ENCODE measurements at places on chromosomes 16 and 17.

- no peak for DNase-seq
Measured at GRCh38 chr17:72175263-72175662, 54.4 kb downstream of the SOX9 start.

- no peak for DNase-seq
Measured at GRCh38 chr17:64938925-64939474, 19.7 kb upstream of the LRRC37A3 start.

DNA sequence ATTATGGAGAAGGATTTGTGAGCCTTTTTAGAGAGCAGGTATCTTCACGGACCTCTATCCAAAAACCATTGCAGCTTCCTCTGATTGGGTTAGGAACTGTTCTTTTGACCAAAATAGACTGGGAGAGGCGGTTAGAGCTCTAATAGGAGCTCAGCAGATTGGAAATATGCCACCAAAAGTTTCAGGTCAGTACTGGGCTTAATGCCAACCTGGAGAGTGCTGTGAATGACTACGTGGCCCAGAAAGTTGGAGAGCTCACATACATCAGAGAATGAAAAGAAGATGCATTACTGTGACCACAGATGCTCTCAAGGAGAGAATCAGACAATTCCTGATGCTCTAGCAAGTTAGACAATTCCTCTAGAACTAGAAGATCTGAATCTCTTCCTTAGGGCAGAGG, 86.5 kb downstream of the ABCA8 start:
- no peak for DNase-seq

GRCh38 chr16:1884155-1884760, 12.3 kb upstream of the MEIOB start:
- no peak for DNase-seq
